Myometrial cell (primary cell): ENCODE measurements at places on chromosomes 5 and 9. TPM values are rescaled to one million over a fixed set of nuclear protein-coding genes. Genes with fewer than 3 reads are reported as not detected.

Gene INSYN2B
- 7.6 and 12.1 TPM in 2 replicates for total RNA-seq

Gene SAXO1
- not detected in 2 replicates for total RNA-seq

Gene F2RL2
- total RNA-seq = 0.58 and 1.8 TPM in 2 replicates

Gene RANBP17
- 7.2 and 30.7 TPM in 2 replicates for total RNA-seq

Gene PRRC2B
- total RNA-seq = 45.8 and 48.4 TPM in 2 replicates

Gene TRIP13
- 48.1 and 51.9 TPM in 2 replicates for total RNA-seq

Gene MARCHF11
- not detected in 2 replicates for total RNA-seq

Gene CHSY3
- 2.9 and 5.0 TPM in 2 replicates for total RNA-seq

Gene FOXD1
- total RNA-seq = 0.53 TPM in 1 of 2 replicates, not detected in the other

Gene GGTA1
- total RNA-seq = not detected in 2 replicates
